Choroid plexus epithelial cell (primary cell): ENCODE measurements at places on chromosomes 6 and 20.
A peak's percentile ranks its signal among the peaks of the same experiment; 100 is the strongest.

GRCh38 chr6:170129691-170130171, 161.1 kb downstream of the DLL1 start:
- DNase-seq, result peak; percentile 15

DNA sequence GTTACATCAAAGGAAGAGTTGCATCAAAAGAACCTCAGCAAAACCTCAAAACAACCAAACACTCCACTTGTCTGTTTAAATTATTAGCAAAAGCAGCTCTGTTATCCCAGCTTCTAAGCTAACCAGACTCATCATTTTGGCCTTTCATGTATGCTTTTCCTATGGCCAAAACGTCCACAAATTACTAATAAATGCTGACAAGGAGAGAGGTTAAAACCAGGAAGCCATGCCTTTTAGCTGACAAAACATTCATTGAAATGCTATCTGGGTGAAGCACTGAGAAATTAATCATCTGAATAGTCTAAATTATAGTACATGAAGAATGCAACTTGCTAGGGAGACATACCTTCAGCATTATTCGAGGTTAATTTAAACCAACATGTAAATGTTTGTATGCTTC, 80.6 kb downstream of the LAMA2 start:
- peak; percentile 11 for DNase-seq

GRCh38 chr20:39342463-39342862, 380.3 kb downstream of the DHX35 start:
- no peak for DNase-seq

- DNase-seq, result peak; percentile 42
Measured at GRCh38 chr20:61254881-61255626, 3.0 kb downstream of the CDH4 start.

DNA sequence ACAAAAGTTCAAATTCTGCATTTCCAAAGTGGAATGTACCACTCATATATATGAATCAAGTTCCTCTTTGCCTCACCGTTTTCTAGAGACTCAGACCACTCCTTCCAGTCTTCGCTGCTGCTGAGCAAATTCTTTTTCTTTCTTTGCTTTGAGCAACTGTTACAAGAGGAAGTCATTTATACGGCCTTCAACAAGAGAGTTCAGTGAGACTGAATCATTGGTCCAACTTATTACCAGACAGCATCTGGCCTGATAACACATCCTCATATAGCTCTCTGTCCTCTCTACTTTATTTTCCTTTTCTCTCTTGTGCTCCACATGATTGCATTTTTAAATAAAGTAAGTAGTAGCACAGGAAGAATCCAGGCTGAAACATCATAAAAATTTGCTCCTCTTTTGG, 652.7 kb downstream of the PHF3 start:
- DNase-seq, result no peak

GRCh38 chr6:37745748-37746147, 48.1 kb upstream of the MDGA1 start:
- no peak for DNase-seq

GRCh38 chr6:35278708-35279107, 18.9 kb upstream of the DEF6 start:
- no peak for DNase-seq
